ENCODE measurements at places on chromosomes 6 and 20. TPM values are rescaled to one million over a fixed set of nuclear protein-coding genes. Genes with fewer than 3 reads are reported as not detected.

The SLC24A3 gene
- 4.9 TPM for total RNA-seq

GRCh38 chr20:4833074-4833728 lies 111.5 kb downstream of the PRND start:
- DNase-seq = no peak
- no peaks in the 10 kb centered on the region for H3K36me3 ChIP-seq
- no peak overlapping the region for H3K4me3 ChIP-seq
- no peak overlapping the region for H3K27ac ChIP-seq
- H3K4me1 ChIP-seq = no peaks in the 10 kb centered on the region
- no peaks in the 10 kb centered on the region for H3K27me3 ChIP-seq

DNA sequence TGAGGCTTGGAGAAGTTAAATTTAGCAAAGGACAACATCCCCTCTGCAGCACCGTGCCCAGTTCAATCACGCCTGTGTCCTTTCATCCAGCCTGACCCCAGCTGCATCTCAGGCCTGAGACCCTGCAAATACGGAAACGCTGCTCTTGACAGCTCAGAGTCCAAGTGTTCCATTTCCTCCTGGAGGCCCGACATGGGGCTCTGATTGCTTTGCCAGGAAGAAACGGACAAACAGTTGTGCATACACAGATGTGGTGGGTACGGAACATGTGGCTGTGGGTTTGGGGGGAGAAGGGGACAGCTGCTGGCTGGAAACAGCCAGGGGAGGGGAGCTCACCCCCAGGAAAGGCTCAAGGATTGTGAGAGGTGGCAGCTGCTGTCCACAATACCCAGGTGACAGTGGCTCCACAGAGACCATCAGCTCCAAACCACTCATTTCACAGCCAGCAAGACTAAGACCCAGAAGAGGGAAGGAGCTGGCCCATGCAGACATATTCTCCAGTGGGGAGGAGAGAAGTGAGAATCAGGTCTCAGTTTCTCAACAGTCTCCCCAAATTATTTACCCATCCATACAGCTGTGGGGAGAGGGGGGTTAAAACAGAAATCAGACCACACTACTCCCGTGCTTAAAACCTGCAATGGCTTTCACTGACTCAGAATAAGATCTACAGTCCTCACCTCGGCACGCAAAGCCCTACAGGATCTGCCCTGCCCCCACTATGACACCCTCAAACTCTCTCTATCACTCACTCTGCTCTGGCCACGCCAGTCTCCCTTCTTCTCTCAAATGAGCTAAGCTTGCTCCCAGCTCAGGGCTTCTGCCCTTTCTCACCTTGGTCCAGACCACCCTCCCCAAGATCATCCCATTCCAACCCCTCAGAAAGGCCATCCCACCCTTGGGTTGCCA lies 89.1 kb downstream of the PREX1 start:
- no peaks in the 10 kb centered on the region for H3K27me3 ChIP-seq
- no peaks in the 10 kb centered on the region for H3K36me3 ChIP-seq
- no peak overlapping the region for H3K4me3 ChIP-seq
- H3K4me1 ChIP-seq = no peaks in the 10 kb centered on the region
- no peak overlapping the region for H3K27ac ChIP-seq
- no peak for DNase-seq

The FRK gene
- 0.64 TPM for total RNA-seq

GRCh38 chr6:16355238-16355637 lies 116.9 kb downstream of the GMPR start:
- H3K27me3 ChIP-seq = no peaks in the 10 kb centered on the region
- no peak overlapping the region for H3K27ac ChIP-seq
- H3K36me3 ChIP-seq = no peaks in the 10 kb centered on the region
- H3K4me3 ChIP-seq = no peak overlapping the region
- DNase-seq = no peak

GRCh38 chr6:168101590-168102314 lies 22.7 kb upstream of the FRMD1 start:
- H3K4me1 ChIP-seq = no peaks in the 10 kb centered on the region
- H3K27ac ChIP-seq = no peak overlapping the region
- H3K36me3 ChIP-seq = no peaks in the 10 kb centered on the region

GRCh38 chr6:6148192-6148815 lies 141.6 kb upstream of the NRN1 start:
- no peaks in the 10 kb centered on the region for H3K27me3 ChIP-seq
- no peak overlapping the region for H3K27ac ChIP-seq
- DNase-seq = no peak
- H3K36me3 ChIP-seq = no peaks in the 10 kb centered on the region

DNA sequence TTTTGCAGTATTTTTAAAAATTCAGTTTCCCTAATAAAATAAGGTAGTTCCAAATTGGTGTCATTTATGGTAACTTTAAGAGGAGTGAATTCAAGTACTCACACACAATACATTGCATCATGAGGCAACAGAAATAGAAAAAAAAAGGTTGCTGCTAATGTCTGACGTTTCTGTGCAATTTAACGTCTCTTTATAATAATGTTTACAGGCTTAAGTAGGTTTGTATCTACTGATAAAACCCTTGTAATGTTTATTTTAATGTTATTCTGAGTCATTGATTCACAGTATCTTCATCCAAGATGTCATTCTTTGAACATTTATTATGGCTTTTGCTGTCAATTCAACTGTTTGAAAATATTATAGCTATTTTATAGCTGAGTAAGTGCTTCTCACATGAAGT lies 86.0 kb downstream of the RNF217 start:
- DNase-seq = no peak
- no peak overlapping the region for H3K4me3 ChIP-seq
- H3K27ac ChIP-seq = no peak overlapping the region
- H3K36me3 ChIP-seq = no peaks in the 10 kb centered on the region

GRCh38 chr20:37396416-37397075 lies 50.6 kb downstream of the SRC start:
- no peak overlapping the region for H3K27ac ChIP-seq
- no peaks in the 10 kb centered on the region for H3K27me3 ChIP-seq
- no peak overlapping the region for H3K4me3 ChIP-seq
- H3K4me1 ChIP-seq = no peaks in the 10 kb centered on the region
- DNase-seq = no peak
- no peaks in the 10 kb centered on the region for H3K36me3 ChIP-seq

The BICRAL gene
- 25.2 TPM for total RNA-seq

GRCh38 chr20:59604741-59605600 lies 631 bp downstream of the PHACTR3 start:
- no peak for DNase-seq
- H3K27me3 ChIP-seq = peaks cover 84% of the 10 kb centered on the region
- peak overlapping the region; percentile 62 for H3K4me3 ChIP-seq
- no peaks in the 10 kb centered on the region for H3K4me1 ChIP-seq
- H3K36me3 ChIP-seq = no peaks in the 10 kb centered on the region

- H3K36me3 ChIP-seq = no peaks in the 10 kb centered on the region
- no peak overlapping the region for H3K4me3 ChIP-seq
- H3K4me1 ChIP-seq = peaks cover 16% of the 10 kb centered on the region
- peak; percentile 67 for DNase-seq
- H3K27ac ChIP-seq = peak overlapping the region; percentile 83
Measured at GRCh38 chr20:57047281-57048026, 219.0 kb downstream of the BMP7 start.

DNA sequence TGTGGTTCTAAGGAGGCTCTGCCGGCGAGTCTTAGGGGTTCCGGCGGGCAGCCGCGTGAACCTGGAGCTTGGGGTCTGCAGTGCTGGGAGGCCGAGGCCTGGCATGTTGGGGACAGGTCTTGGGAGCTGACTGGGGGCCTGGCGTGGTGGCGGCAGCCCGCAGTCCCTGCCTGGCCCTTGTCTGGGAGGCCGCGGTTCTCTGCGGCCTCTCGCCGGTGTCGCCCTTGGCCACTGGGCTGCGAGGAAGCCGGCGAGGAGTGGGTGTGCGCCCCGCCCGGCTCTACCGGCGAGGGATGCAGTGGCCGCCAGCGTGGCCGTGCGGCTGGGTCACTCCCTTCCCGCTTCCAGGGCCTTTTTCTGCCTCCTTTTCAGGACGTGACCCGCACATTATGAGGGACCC lies 36.3 kb downstream of the IGF2R start:
- no peak overlapping the region for H3K4me3 ChIP-seq
- H3K27me3 ChIP-seq = no peaks in the 10 kb centered on the region
- no peak overlapping the region for H3K27ac ChIP-seq
- no peaks in the 10 kb centered on the region for H3K36me3 ChIP-seq
- no peak for DNase-seq
- no peaks in the 10 kb centered on the region for H3K4me1 ChIP-seq

GRCh38 chr20:7943891-7944290 lies 3.6 kb upstream of the HAO1 start:
- DNase-seq = no peak
- H3K27me3 ChIP-seq = no peaks in the 10 kb centered on the region
- H3K36me3 ChIP-seq = no peaks in the 10 kb centered on the region
- no peaks in the 10 kb centered on the region for H3K4me1 ChIP-seq
- no peak overlapping the region for H3K4me3 ChIP-seq
- H3K27ac ChIP-seq = no peak overlapping the region

DNA sequence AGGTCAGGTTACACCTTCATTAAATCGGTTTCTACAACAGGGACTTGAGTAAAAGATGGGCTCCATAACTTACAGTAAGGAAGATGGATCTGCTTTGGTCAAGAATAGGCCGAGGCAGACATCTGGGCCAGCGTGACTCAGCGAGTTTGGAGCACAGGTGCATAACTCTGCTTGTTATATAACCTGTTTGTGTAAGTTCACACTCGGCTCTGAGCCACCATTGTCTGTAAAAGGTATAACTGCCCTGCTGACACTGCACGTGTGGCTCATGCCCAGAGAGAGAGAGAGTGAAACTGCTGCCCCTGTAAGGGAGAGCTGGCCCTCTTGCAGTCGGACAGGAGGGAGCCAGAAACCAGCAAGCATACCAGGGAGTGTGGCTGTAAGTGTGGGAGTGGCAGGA lies 737.9 kb upstream of the SLC35B3 start:
- DNase-seq = no peak
- no peaks in the 10 kb centered on the region for H3K4me1 ChIP-seq
- H3K4me3 ChIP-seq = no peak overlapping the region
- H3K27ac ChIP-seq = no peak overlapping the region
- no peaks in the 10 kb centered on the region for H3K36me3 ChIP-seq

GRCh38 chr6:7467007-7467897 lies 74.2 kb upstream of the DSP start:
- H3K36me3 ChIP-seq = no peaks in the 10 kb centered on the region
- no peak overlapping the region for H3K4me3 ChIP-seq
- no peak for DNase-seq
- H3K27ac ChIP-seq = no peak overlapping the region
- H3K27me3 ChIP-seq = no peaks in the 10 kb centered on the region
- no peaks in the 10 kb centered on the region for H3K4me1 ChIP-seq
